ENCODE measurements at places on chromosomes 2 and 18.

DNA sequence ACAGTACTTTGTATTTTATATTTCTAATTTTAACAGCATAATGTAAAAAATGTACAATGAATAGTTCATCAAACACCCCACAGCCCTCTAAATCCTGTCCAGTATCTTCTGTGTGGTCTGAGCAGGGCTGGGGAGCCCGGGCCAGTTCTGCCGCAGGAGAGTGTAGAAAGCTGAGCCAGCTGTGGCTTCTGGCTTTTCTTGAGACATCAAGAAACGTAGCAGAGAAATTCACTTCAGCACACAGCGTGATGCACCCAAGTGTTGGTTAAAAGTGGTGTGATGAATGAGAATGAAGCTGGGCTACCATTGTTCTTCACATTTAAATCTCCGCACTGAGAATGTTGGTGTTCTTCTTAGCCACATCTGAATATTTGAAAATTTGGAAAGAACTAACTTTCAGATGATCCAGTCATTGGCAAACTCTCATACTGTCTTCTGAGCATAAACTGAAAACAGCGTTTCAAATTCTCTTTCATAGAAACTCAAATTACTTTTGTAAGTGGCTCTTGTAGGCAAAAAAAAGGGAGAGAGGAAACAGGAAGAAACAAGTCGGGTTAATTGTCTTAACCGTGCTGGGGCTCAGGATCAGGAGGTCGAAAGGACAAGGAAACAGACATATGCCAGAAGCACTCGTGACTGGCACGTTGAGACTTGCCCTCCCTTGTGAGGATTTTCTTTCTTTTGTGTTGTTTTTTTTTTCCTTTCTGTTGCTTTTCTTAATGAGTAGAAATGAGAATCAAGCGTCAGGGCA is 23.4 kb upstream of the TMEM87B start:
- DNase-seq: no peak

DNA sequence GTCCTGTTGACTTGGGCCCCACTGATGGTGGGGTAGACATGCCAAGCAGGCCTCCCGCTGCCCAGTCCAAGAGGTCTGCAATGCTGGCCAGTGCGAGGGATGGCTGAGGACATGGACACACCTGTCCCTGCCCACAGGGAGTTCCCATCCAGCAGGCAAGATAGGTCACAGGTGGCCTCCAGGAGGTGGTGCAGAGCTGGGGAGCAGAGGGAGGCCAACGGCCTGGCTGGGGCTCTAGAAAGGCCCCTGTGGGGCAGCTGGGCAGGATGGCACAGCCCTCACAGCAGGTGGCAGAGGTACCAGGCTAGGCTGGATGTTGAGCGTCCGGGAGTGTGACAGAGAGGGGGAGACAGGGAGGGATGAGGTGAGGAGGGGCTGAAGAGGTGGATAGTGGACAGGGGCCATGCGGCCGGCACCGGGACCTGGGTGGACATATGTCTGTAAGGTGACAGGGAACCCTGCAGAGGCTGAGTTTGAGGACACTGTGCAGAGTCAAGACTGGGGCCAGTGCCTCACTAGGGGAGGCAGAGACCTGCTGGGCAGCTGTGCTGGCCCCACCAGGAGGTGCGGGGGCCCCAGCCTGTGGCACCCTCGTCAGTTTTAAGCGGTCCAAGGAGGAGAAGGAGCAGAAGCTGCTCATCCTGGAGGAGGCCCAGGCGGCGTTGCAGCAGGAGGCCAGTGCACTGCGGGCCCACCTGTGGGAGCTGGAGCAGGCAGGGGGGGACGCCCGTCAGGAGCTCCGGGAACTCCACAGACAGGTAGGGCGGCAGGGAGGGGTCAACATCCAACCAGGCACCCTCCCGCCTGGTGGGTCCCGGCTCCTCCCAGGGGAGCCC is 34.3 kb upstream of the SNED1 start:
- no peak for DNase-seq

DNA sequence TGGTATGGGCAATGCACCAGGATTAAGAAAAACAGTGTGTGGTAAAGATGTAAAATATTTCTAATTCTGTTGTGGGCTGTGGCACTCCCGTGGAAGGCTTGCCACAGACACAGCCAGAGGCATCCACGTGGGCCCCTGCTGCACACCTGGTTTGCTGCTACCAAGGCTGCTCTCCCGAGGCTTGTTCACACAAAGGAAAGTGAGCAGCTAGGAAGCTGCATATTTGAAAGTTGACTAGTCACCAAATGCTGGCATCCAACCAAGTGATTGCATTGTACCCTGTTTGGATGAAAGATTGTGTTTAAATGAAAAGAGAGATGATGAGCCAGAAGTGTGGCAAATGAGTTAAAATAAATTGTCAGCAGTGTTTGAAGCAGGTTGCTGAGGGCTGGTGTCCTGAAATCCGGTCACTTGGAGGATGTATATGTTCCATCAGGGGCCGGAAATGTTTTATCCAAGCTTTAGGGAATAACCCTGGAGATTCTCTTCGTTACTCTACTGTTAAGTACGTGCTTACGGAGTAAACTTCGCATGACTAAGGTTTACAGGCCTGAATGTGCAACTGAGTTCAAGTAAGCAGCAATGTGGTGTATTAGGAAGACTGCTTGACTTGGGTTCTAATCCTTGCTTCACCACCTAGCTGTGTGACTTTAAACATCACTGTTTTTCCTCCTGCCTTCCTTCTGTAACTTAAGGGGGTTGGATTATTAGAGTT is 86.1 kb downstream of the MSH2 start:
- DNase-seq: no peak

GRCh38 chr2:22753476-22753875 is 631.5 kb upstream of the KLHL29 start:
- no peak for DNase-seq

- DNase-seq: no peak
Measured at GRCh38 chr2:151299920-151300539, 10.6 kb upstream of the NMI start.

GRCh38 chr2:27078267-27079194 is at the start of gene EMILIN1:
Gene EMILIN1 (plus strand): TSS chr2:27078615. CDS start chr2:27079066, 451 bp downstream.
- DNase-seq: no peak

DNA sequence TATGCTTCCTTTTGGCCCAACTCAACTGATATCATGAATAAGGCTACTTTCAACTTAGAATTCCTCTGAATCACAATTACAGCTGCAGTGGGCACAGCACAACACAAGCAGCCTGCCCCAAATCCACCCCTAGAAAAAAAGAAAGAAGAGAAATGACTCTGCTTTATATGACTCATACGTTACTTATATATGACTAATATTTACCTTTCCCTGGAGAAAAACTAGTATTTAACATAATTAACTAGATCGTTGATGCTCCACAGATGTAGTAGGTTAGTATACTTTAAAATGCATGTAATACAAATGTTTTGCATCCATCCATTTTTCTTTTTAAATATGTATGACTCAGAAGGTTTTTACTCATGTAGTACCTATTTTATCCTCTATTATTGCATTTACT is 133.3 kb upstream of the UNC80 start:
- DNase-seq: no peak

DNA sequence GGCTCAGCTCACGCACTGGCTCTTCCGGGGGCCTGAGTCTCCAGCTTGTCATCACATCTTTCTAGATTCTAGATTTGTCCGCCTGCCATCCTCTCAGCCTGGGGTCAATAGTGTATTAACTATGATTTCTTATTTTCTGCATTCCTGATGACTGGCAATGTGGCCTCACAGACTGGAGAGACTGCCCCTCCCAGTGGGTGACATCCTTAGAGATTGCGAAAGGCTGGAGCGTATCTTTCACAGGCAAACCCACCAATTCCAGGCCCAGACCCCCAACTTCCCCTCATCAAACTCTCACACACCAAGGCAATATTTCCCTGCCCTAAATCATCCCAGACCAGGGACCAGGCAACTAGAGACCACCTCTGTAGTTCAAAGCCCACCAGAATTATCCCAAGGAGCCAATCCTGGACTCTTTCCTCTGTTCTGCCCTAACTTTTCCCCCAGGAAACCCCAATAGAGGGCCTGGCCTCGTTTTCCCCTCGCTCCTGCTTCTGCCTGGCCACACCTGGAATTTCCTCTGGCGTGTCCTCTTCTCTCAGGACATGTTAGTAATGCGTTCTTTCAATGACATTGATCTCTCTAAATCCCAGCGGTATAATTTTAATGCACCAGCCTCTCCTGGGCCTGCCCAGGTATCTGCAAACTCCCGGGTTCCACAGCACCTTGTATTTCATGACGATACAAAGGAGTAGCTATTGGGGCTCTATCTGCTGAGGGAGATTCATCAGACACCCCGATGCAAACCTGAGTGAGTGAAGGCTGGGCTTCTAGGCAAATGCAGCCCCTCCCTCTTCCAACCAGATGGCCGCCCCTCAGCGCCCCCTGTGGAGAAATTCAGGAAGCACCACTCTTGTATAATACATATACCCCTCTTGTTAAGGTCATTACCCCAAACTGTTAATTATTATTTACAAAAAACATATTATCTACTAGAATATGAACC is 2.4 kb upstream of the KCNF1 start:
- DNase-seq: no peak

- DNase-seq: no peak
Measured at GRCh38 chr2:224127871-224128501, 88.9 kb upstream of the SERPINE2 start.

GRCh38 chr18:61699397-61700110 is 193.3 kb downstream of the RNF152 start:
- no peak for DNase-seq

- no peak for DNase-seq
Measured at GRCh38 chr2:43332653-43333052, 106.2 kb upstream of the ZFP36L2 start.

GRCh38 chr2:127637725-127638252 is 8.2 kb upstream of the GPR17 start:
- DNase-seq: no peak

GRCh38 chr2:189555232-189555631 is 25.4 kb downstream of the SLC40A1 start:
- DNase-seq: no peak

DNA sequence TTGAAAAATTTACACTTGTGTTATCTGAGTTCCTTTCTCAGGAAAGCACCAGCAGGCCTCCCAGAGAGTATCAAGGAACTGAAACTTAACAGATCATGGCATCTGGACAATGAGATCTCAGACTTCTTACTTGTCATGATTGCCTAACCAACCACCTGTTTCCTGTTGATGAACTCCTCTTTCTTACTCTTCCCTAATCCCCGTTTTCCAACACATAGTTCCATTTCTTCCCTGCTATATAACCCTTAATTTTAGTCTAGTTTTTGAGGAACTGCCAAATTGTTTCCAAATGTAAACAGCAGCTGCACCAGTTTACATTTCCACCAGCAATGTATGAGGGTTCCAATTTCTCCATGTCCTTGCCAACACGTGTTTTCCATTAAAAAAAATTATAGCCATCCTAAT is 6.1 kb upstream of the FAM171B start:
- DNase-seq: no peak
